NCI-H187 treated with DMSO at 0.1 percent for 48 hours (cell line): ENCODE measurements at places on chromosomes 5 and 9.

- no peak for DNase-seq
Observed at GRCh38 chr9:89850631-89851325, 246.0 kb downstream of the GADD45G start.

- DNase-seq, result no peak
Observed at GRCh38 chr5:96079962-96080361, 118.3 kb upstream of the ELL2 start.

- no peak for DNase-seq
Observed at GRCh38 chr9:26502311-26502710, 390.3 kb downstream of the CAAP1 start.

DNA sequence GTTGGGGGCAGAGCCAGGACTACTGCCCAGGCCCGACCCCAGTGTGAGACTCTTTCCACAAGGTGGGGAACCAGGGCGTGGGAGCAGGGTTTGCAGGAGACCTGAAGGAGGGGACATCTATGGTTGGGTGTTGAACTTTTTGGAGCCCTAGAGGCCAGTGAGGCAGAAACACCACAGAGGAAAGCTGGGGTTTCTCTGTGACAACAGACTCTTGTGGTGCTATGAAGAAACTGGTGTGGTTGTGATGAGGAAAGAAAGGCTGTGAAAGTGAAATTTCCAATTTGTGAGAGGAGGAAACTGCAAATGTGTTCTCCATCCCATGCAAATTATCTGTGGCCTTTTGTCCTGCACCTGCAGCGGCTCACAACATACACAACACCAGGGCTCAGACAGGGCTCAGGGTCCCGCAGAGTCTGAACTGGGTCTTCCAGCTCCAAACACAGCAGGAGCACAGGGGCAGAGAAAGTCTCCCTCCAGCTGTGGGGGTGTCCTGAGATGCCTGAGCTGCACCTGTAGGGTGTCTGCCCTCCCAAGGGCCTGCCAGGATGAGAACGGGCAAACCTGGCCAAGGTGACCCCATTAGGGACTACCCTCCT is 51.4 kb upstream of the GRHPR start:
- DNase-seq, result no peak

- DNase-seq, result no peak
Observed at GRCh38 chr9:134710901-134711300, 69.3 kb downstream of the COL5A1 start.

GRCh38 chr9:3241290-3241689 is 284.5 kb downstream of the RFX3 start:
- DNase-seq, result no peak

- DNase-seq, result no peak
Observed at GRCh38 chr9:114682846-114683245, 854 bp upstream of the TEX48 start.

DNA sequence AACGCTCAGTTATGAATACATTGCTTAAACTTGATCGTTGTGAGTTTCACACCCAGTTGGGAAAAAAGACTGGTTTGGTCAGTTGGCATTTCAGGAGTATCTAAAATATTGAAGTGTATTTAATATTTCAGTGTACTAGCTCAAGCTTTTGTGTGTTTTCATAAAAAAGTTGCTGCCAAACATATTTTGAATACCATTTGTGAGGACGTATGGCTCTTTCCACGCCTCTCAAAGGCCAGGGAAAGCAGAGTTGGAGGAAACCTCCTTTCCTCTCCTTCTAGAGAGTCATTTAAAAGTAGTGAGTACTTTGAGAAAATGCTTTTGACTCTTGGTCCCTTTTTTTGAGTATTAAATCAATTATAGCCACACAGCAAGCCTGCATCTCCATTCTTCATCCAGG is 43.2 kb upstream of the ANKRD33B start:
- no peak for DNase-seq

DNA sequence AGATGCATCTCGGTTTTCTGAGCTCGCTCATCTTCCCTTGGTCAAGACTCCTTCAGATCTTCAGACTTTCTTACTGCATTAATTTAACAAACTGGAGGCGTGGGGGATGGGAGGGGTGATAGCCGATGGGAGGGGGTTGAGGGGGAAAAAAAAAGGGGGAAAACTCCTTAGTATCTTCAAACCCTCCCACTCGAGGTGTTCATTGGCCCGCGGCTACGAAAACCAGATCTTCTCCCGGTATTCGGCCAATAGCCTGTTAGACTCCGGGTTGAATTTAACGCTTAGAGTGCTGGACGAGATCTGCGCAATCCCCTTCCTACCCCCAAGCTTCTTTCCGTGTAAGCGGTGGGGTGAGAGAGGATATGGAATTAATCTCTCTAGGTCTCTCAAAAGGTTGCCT is 689 bp upstream of the GLRA1 start:
- no peak for DNase-seq

DNA sequence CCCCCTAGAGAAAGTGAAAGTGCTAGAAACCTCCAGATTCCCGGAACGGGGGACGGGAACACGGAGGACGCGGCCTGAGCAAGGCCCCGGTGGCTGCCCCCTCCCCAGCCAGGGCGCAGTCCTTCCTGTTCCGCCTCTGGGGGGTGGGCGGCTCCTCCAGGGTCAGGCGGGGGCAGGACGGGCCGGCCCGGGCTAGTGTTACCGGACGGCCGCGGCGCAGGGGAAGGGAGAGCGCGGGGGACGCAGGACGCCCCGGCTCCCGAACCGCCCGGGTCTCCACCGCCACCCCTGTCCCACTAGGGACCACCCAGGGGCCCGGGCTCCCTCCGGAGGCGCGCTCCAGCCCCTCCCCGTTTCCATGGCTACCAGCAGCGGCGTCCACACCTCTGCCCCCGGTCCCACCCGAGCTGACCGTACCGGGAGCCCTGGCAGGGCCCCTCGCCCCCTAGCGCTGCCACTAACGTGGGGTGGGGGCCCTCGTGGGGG is 579 bp downstream of the SLC12A7 start:
- no peak for DNase-seq

- no peak for DNase-seq
Observed at GRCh38 chr5:148382961-148383360, 797 bp upstream of the FBXO38 start.

DNA sequence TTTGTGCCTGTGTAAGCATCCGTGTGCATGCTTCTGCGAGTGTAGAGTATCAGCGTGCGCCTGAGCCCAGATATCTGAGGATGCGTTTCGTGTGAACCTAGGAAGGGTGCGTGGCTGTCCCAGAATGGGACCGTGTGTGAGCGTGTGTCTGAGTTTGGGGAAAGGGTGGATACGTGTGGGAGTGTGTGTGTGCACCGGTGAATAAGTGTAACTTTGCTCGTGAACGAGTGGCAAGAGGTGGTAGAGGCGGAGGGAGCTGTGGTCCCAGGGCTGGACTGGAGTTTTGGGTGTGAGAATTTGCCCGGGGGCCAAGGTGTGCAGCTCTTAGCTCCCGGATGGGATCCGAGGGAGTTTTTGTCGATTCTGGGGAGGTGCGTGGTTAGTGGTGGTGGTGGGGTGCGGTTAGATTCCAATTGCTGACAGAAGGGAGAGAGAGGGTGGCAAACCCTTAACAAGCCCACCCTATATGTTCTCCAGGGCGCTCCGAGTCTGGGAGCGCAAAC is 686 bp upstream of the COL27A1 start:
- DNase-seq, result no peak

- DNase-seq, result no peak
Observed at GRCh38 chr5:81513982-81514381, 120.0 kb upstream of the ACOT12 start.

DNA sequence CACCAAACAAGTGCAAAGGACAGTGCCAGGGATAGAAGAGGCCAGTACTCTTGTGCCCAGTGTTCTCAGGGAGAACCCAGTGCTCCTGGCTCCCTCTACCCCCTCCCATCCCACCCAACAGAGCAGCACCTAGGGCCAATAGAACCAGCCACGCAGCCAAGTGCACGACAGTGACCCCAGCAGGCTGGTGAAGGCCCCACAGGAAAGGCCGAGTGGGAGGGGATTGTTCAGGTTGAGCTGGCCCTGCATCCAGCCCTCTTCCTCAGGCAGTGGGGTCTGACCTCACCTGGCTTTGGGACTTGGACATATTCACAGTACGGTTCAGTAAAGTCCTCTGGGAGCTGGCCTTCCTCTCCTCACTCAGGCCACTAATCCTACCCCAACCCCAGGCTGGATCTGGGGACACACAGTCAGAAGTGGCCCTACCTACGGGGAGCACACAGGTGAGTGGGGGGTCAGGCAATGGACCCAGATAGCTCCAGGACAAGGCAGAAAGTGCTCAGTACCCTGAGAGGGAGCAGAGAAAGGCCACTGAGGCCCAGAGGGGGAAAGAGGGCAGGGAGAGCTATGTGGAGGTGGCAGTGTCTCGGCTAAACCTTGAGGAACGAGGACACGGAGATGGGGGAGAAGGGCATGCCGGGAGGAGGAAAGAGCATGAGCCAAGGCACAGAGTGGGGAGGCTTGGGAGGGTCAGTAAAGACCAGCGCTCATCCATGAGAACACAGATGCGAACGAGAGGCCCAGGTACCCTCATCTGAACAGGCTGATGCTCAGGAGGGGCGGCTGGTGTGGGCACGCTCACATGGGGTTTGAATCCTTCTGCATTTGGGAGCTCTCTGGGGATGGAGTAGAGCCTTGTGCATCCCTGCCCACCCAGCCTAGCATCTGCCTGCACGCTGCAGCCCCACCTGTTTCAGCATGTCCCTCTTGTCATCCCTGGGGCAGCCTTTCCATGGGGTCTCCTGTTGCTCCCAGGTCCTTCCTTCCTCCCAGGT is 25.6 kb downstream of the POLR1E start:
- DNase-seq, result no peak

GRCh38 chr5:170882345-170882744 is 20.5 kb downstream of the RANBP17 start:
- no peak for DNase-seq

- DNase-seq, result no peak
Observed at GRCh38 chr5:23996525-23996924, 489.1 kb downstream of the PRDM9 start.

GRCh38 chr5:33816791-33817190 is 75.0 kb downstream of the ADAMTS12 start:
- DNase-seq, result no peak

- no peak for DNase-seq
Observed at GRCh38 chr9:7011395-7012067, 253.8 kb downstream of the KDM4C start.

- DNase-seq, result no peak
Observed at GRCh38 chr5:56986626-56986947, 34.7 kb upstream of the MIER3 start.

GRCh38 chr5:93681432-93681831 is 60.0 kb downstream of the POU5F2 start:
- DNase-seq, result no peak

GRCh38 chr9:91395106-91395552 is 28.5 kb downstream of the NFIL3 start:
- DNase-seq, result no peak

DNA sequence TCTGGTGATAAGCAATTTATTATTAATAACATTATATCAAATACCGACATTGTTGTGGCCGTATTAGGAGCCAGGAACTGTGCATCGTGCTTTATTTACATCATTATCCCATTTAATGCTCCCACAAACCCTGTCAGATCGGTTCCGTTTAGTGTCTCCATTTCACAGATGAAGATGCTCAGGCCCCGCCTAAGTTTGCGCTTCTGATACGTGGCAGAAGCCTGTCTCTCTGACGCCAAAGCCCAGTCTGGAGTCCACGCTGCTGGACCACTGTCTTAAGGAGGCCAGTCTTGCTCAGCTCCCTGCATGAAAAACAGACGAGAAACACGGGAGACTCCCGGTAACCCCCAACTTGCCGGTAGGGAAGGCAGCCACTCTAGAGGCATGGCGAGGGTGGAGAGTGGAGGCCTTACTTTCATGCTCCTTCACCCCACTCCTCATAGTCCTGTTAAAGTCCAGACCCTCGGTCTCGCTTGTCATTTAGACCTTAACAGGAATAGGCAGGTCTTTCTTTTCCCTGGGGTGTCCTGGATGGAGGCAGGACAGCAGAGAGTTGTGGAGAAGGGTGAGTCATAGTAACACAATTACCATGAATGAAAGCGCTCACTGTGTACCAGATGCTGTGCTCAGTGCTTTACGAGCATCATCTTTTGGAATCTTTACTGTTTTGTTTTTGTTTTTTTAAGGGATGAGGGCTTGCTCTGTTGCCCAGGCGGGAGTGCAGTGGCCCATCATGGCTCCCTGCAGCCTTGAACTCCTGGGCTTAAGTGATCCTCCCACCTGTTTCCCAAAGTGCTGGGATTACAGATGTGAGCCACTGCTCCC is 872 bp downstream of the TXNDC15 start:
- DNase-seq, result no peak

DNA sequence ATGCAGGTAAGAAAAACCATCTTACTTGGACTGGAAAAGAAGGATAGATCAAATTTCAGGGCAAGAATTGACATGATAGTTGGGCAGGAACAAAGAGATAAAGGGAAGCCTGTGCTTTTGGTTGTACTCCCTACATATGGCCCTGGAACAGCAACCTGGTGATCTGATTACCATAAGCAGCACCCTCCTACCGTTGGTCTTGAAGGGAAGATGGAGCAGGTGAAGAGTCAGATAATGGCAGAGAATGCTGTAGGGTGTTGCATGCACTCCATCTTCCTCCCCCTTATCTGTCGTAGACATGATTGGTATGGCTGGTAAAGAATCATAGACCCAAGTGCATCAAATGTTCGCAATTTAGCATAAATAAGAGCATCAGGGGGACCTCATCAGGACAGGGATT is 4.7 kb downstream of the IRGM start:
- DNase-seq, result no peak

DNA sequence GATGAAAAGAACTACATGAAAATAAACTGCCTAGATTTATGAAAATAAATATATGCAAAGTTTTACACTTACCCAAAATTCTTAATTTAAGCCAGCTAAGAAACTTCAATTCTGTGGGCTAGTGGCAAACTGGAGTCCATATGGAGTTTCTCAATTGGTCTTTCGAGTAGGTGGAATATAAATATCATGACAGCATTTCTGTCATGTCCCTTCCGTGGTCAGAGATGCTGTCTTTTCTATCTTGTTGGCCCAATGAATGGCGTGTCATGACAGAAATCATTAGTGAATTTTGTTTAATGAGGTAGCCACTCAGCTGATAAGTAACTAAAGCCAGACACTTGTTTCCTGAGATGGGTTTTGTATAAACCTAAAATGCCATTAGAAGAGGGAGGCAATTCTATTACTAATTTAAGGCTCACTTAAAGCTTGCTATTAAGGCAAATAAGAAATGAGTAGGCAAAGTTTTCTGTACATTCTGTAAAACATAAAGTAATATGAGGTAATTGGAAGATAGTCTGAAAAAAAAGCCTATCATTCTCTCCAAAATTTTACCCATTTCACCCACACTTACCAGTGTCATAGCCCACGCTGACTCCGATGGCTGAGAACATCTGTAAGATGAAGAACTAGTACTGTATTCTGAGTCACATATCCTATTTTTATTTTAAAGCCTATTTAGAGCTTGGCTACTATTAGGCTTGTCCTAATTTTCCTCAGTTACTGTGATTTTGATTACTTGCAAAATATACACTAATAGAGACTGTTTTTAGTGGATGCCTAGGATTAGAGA is 419.3 kb upstream of the MEF2C start:
- DNase-seq, result no peak

DNA sequence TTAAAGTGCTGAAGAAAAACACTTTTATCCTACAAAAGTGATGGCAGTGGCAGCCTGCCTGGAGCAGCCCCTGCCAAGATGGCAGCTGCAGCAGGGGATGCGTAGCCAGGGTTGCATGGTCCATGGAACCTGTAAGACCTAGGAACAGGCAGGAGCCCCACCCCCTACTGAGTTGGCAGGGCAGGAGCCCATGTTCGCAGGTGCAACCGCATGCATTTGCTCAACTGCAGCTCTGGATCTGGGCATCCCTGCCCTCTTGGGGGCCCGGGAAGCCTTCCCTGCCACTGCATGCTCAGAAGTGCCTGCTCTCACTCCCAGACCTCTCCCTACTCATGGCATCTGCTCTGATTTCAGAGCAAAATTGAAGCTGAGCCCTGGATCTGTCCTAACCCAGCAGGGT is 779.6 kb downstream of the CDH18 start:
- no peak for DNase-seq
